ENCODE measurements at places on chromosomes 16 and 17.
A peak's percentile ranks its signal among the peaks of the same experiment; 100 is the strongest.

DNA sequence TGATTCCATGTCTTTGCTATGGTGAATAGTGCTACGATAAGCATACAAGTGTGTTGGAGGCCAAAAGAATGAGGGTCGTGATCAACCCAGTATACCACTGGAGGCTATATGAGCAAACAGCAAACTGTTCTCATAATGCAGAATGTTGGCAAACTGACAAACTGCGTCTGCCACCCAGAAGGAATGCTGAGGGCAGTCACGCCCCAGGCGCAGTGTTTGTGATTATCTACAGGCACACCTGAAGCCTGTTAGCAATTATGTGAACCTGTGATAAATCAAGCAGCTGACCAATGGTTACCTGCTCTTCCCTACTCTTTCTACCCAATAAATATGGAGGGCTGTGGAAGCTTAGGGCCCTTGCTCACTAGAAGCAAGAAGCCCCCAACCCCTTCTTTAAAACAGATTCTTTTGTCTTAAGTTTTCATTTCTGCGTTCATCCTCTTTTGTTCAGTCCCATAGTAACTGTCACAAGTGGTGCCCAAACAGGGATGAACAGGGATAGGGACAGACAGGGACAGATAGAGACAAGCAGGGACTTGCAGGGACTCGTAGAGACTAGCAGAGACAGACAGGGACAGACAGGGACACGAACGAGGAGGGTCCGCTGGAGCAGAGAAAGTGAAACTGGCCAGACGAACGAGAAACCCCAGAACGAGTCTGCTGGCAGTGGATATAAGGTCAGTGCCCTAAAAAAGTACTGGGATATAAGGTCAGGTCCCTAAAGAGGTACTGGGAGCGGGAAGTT, 25.1 kb downstream of the CD300LG start:
- DNase-seq: no peak

GRCh38 chr16:86395477-86395876, 114.8 kb upstream of the FOXF1 start:
- DNase-seq: no peak

DNA sequence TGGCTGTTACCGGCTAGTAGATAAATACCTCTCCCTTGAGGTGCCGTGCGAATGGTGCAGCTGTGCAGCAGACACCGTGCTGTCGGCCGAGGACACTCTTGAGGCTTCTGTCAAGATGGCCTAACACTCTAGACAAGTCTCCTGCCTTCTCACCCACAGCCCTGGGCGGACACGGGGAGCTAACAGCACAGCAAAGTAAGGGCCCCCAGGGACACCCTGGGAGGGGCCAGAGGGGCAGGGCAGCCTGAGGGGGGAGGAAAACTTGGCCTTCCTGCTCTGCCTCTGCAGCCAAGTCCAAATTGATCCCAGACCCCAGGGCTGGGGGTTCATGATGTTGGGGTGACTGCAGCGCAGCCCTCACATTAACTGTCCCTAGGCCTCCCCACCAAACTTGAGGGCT, 210.2 kb downstream of the RPTOR start:
- no peak for DNase-seq

DNA sequence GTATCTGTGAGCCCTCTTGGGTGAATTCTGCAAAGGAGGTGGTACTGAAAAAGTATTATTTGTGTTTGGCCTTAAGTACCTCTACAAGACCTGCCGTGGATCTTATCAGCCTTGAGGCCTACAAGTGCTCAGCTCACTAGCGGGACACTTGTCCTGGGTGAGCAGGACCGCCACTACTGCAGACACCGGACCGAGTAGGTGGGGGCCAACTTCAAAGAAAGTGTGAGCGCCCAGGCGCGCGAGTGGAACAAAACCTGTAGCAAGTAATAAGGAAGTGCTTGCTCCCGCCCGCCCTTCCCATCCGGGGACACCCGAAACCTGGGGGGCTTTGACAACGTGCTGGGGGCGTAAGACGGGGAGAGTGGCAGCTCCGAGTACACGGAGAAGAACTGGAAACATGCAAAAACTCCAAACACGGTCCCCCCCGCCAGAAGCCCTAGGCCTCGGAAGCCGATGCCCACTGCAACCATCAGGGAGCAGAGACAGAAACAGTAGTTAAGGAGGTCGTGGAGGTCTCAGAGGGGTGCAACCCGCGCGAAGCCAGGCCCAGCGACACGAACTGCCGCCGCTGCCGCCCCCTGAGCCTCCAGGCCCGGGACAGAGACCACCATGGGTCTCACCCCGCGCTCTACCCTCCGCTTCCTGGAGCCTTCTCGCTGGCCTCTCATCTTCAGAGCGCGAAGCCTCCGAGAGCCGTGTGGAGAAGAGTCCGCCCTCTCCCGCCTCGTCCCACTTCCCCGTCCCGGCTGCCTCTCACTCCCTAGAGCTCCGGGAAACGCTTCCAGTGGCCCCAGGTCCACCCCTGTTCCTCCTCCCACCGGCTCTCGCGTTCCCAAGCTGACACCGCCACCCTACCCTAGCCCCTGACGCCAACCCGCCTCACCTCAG, 537 bp downstream of the CNOT1 start:
- peak; percentile 74 for DNase-seq

DNA sequence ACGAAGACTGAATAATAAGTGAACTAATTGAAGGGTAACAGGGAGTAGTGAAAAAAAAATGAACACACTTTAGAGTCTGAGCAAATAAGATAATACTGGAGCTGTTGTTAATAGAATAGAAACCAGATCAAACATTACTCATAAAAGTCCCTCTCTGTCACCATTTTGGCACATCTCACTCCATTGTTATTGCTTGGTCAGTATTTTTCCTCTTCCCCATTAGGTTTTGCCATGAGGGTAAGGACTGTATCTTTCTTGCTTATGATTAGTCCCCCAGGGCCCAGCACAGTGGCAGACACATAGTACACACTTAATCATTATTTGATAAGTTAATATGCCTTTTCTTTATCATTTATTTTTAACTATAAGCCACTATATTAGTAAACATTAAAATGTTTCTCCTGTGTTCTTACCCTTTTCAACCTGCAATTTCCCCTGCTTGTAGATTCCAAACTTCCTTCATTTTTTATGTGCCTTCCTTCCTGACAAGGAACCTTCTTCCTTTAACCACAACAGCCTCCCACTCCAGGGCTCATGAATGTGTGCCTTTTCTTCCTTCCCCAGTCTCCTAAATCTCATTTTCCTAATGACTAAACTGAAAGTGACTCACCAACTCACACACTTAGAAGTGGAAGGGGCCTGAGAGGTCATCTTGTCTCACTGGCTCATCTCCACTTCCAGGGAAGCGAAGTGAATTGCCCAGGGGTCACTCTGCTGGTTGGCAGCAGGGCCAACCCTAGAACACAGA, 88.2 kb upstream of the HAS3 start:
- no peak for DNase-seq

DNA sequence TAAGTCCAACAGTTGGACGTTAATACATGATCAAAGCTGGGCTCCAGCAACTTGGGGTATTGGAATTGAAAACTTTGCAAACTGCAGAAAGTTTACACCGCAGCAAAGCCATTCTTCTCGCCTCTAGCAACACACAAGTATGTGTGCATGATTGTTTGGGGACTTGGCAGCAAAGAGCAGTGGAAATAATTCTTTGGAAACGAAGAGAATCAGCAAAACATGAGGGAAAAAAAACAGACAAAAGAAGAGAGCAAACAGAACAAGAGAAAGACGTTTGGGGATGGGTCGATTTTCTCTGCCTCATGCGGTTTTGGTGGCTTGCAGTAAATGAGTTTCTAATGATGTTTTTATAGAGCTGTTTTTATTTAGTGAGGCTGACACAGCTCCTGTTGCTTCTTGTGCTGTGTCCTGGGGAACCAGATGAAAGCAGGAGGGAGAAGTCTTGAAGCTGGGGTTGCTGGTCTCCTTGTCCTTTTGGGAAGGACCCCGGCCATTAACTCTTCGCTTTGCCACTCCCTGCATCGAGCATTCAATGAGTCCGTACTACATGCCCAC, 502.9 kb downstream of the GRIN2A start:
- no peak for DNase-seq

- DNase-seq: no peak
Measured at GRCh38 chr17:33371377-33371776, 78.3 kb upstream of the ASIC2 start.

DNA sequence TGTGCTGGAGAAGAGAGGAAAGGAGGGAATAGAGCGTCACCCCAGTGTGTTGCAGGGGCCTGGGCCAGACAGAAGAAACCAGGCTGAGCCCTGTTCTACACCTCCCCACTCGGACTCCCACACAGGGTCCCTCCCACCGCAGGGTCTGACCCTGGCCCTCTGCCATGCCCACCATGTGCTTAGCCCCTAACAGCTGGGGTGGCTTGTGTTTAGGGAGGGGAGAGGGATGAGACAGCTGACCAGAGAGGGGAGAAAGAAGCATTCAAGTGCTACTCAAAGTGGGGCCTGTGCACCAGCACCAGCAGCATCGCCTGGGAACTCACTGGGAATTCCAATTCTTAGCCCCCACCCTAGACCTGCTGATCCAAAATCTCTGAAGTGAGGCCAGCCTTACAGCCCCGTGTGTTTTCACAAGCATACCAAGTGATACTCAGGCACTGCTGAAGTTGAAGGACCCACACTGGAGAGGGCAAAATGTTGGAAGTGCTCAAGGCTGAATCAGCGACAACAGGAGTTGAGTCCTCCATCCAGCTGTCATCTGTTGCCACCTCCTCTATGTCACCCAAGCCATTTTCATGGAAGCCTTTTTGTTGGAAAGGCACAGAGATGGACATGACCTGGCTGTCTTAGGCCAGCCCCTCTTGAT, 47.0 kb downstream of the FZD2 start:
- no peak for DNase-seq

GRCh38 chr17:78341559-78342448, 18.1 kb downstream of the SOCS3 start:
- peak; percentile 14 for DNase-seq

GRCh38 chr17:10612957-10613744, 44.0 kb downstream of the MYH3 start:
- DNase-seq: no peak

DNA sequence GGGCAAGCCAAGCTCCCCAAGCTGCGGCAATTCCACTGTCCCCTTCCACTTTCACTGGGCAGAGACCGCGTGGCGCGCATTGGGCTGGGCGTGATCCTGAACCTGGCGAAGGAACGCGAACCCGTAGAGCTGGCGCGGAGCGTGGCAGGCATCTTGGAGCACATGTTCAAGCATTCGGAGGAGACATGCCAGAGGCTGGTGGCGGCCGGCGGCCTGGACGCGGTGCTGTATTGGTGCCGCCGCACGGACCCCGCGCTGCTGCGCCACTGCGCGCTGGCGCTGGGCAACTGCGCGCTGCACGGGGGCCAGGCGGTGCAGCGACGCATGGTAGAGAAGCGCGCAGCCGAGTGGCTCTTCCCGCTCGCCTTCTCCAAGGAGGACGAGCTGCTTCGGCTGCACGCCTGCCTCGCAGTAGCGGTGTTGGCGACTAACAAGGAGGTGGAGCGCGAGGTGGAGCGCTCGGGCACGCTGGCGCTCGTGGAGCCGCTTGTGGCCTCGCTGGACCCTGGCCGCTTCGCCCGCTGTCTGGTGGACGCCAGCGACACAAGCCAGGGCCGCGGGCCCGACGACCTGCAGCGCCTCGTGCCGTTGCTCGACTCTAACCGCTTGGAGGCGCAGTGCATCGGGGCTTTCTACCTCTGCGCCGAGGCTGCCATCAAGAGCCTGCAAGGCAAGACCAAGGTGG, 9.8 kb downstream of the SARM1 start:
- DNase-seq: peak; percentile 7

DNA sequence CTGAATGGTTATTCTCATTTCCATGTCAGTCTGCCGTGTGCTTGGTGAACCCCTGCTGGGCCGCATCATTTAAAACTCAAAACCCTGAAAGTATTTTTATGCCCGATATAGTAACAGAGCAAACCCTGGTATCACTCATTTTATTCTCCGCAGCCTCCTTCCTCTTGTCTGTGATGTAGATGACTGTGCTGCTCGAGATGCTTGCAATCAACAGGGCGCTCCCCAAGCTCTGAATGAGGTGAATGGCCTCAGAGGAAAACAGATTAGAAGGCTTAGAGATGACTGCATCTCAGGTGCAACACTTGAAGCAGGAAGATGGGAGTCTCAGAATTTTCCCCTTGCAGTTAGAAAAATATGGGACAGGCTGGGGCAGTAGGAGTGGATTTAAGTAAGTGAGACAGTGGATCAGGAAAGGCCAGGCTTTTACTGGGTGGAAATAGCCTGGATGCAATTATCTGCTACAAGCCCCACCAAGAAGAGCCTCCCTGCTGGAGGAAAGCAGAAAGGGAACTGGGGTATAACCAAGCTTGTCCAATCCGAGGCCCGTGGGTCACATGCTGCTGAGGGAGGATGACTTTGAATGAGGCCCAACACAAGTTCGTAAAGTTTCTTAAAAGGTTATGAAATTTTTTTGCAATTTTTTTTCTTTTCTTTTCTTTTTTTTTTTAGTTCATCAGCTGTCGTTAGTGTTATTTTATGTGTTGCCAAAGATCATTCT, 166.9 kb downstream of the CDH13 start:
- no peak for DNase-seq

- no peak for DNase-seq
Measured at GRCh38 chr17:36856903-36857381, 80.3 kb upstream of the LHX1 start.

DNA sequence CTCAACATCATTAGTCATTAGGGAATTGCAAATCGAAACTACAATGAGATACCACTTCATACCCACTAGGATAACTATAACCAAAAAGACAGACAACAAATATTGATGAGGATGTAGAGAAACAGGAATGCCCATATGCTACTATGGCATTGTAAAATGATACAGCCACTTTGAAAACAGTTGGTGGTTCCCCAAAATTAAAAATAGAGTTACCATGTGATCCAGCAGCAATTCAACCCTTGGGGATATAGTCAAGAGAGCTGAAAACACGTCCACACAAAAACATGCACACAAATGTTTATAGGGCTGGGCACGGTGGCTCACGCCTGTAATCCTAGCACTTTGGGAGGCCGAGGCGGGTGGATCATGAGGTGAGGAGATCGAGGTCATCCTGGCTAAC, 10.0 kb upstream of the PECAM1 start:
- DNase-seq: no peak

DNA sequence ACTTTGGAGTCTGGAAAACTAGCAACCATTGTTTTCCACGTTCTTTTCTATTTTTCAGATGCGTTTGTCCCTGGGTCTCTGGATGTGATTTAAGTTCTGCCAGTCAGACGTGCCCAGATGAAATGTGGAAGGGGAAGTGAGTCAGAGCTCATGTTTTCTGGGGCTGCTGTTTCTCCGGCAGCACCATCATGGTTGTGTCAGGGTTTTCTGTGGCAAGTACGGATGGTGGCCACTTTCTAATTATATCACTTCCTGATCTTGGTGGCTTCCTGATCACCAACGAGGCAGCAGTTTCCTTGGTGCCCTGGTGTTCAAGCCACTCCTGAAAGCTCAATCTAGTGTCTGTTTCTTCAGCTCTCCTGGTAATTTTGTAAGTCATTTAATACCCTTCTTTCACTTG, 31.4 kb upstream of the PMFBP1 start:
- no peak for DNase-seq

All from stimulated activated naive CD4-positive, alpha-beta T cell (primary cell).